ENCODE measurements at places on chromosomes 4 and X. TPM values are rescaled to one million over a fixed set of nuclear protein-coding genes. Genes with fewer than 3 reads are reported as not detected.

The USP17L20 gene
- total RNA-seq: not detected

GRCh38 chr4:156487107-156487506 lies 484.5 kb downstream of the PDGFC start:
- DNase-seq: no peak

- no peak for DNase-seq
Measured at GRCh38 chrX:49174723-49175122, 3.0 kb downstream of the PLP2 start.

DNA sequence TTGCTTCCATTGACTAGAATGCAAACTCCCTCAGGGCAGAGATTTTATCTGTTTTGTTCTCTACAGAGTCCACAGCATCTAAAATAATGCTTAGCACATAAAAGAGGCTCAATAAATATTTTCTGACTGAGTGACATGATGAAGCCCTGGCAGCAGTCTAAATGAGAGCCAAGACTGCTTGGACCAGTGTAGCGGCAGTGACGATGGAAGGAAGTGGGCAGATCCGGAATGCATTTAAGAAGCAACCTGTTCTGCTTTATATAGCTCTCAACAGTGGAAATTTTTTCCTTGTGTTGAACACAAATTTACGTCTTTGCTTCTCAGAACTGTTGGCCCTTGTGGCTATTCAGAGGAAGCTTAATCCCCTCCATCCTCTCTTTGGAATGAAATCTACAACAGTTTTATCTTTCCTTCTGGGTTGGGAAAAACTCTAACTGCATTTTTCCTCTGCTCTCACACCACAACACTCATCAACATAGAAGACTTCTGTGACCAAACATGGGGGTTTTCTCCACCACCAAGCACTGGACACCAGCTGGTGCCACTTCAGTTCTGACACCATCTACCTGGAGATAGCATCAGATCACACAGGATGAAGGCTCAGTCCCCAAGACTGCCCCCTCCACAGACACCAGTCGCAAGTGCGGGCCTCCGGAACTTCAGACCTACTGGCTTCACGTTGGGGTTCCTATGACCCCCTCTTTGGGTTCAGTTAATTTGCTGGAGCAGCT lies 7.0 kb upstream of the BEND4 start:
- no peak for DNase-seq

DNA sequence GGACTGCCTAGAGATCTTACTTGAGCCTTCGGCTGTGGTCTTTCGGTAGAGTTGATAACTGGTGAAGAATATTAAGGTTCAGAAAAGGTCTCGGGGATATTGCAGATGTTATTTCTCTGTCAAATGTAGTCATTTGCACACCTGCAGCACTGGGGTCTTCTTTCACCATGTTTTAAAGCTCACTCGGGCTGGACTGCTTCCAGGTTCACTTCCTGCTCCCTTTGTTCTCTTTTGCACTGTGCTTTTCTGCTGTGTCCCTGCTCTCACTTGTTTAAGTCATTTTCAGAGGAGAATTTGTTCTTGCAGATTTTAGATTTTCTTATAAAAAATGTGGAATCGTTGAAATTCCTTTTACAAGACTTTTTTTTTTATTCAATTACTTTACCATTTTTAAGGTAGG lies 68.5 kb downstream of the BMPR1B start:
- peak; percentile 19 for DNase-seq

Measured in lung (tissue), 17 donors.